ENCODE measurements at places on chromosomes 12 and 14. TPM values are rescaled to one million over a fixed set of nuclear protein-coding genes. Genes with fewer than 3 reads are reported as not detected.

Gene GRIN2B
- not detected for total RNA-seq

Gene BDKRB2
- 0.05 TPM for total RNA-seq

Gene TAS2R7
- total RNA-seq, result not detected

Gene CDH24
- 9.0 TPM for total RNA-seq

Gene ADAM21
- total RNA-seq, result 0.08 TPM

Gene CCDC196
- total RNA-seq, result not detected

Gene PA2G4
- 175 TPM for total RNA-seq

Gene OR6C2
- not detected for total RNA-seq

Gene LHX5
- total RNA-seq, result not detected

Data from Panc1 (cell line).